Mononuclear cell (primary cell): ENCODE measurements at places on chromosomes 1 and 21. TPM values are rescaled to one million over a fixed set of nuclear protein-coding genes. Genes with fewer than 3 reads are reported as not detected.

Gene KCNN3
- total RNA-seq = 0.21 TPM

Gene STUM
- total RNA-seq = not detected

Gene PGBD5
- under 0.01 TPM for total RNA-seq

Gene NBPF15
- total RNA-seq = 44.2 TPM

Gene CFHR1
- not detected for total RNA-seq

Gene AGT
- not detected for total RNA-seq

Gene SPRR2E
- total RNA-seq = not detected

Gene CPLANE2
- total RNA-seq = 1.8 TPM

Gene SDE2
- total RNA-seq = 72.5 TPM

Gene FMO4
- 1.6 TPM for total RNA-seq

Gene LMO4
- total RNA-seq = 15.2 TPM

Gene GABPB2
- 22.0 TPM for total RNA-seq

Gene CD1B
- 0.52 TPM for total RNA-seq

Gene YARS1
- total RNA-seq = 88.7 TPM

Gene RGL1
- total RNA-seq = 1.5 TPM

Gene MTHFR
- 28.4 TPM for total RNA-seq

Gene BRDT
- not detected for total RNA-seq

Gene FCER1G
- total RNA-seq = 190 TPM

Gene CELF3
- not detected for total RNA-seq

Gene OR10K1
- total RNA-seq = not detected

Gene MPZ
- total RNA-seq = 1.0 TPM

Gene SHISAL2A
- 13.1 TPM for total RNA-seq

Gene KIF17
- total RNA-seq = under 0.01 TPM
